Activated T-cell treated with anti-CD3 and anti-CD28 coated beads, Interleukin-2, amount 50 U/mL, for 72 hours (primary cell): ENCODE measurements at places on chromosomes 1 and 21.
A peak's percentile ranks its signal among the peaks of the same experiment; 100 is the strongest.

GRCh38 chr21:43835861-43836260 lies 29.2 kb upstream of the AGPAT3 start:
- DNase-seq: no peak

- no peak for DNase-seq
These were observed 5.4 kb downstream of the NECTIN4 start for GRCh38 chr1:161083748-161084596.

DNA sequence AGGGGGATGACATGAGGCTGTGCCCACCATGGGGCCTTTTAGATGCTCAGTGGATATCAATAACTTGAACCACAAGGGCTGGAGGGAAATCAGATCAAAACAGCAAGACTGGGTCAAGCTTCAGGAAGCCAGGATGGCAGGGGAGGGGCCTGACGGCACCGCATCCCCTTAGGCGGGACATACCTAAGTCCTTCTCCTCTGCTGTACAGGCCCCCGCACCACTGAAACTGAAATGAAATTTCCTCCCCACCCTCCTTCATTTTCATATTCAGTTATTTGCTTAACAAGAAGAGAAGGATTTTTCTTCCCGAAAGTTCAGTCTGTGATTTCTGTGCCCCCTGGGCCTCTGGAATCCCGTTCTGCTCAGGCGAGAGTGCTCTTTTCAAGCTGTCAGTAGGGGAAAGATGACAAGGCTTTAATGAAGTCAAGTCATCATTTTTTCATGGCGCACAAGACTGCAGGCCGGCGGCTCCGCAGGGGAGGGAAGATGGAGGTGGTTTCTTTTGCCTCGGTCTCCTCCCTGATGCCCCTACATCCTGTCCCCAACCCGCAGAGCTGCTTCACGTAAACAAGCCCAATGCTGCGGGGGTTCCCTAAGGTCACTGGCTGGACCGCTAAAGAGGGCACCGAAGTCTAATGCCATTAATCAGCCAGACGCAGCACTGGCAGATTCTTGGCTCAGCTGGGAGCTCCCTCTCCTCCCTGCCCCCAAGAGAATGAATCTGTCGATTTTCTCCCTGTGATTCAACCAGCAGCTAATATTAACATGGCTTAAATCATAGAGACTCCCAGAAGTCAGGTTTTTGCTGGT lies 264.8 kb downstream of the C1orf94 start:
- no peak for DNase-seq

- no peak for DNase-seq
These were observed 33.4 kb upstream of the SLC2A1 start for GRCh38 chr1:42992054-42992571.

- no peak for DNase-seq
These were observed at the start of gene FAM3B for GRCh38 chr21:41316200-41317062. Gene FAM3B (plus strand): TSS chr21:41316801. CDS start chr21:41316880, 79 bp downstream.

DNA sequence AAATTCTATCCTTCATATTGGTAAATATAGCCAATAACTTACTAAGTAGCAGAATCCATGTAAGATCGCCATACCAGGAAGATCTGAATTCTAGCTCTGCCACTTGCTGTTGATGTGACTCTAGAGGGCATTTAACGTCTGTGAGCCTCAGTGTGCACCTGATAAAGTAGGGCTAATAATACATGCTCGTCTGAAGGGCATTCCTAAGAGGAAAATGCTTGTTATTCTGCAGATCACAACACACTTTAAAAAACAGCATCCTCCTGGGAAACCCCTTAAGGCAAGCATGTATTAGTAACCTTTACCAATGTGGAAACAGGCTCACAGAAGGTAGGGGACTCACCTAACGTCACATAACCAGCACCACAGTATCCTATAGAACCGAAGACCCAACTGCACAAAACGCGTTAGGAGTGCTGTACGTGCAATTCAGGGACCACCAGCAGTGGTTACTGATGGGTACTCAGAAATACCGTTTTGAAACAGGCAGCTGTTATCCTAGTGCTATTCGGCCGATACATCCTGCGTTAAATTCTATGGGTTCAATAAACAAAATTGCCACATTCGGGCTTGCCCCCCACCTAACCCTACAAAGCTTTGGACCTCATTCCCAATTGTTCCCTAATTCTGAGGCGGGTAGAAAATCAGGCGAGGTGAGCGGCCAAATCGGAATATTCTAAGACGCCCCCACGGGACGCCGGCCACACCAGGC lies 758 bp downstream of the DEPDC1 start:
- DNase-seq: peak; percentile 4

DNA sequence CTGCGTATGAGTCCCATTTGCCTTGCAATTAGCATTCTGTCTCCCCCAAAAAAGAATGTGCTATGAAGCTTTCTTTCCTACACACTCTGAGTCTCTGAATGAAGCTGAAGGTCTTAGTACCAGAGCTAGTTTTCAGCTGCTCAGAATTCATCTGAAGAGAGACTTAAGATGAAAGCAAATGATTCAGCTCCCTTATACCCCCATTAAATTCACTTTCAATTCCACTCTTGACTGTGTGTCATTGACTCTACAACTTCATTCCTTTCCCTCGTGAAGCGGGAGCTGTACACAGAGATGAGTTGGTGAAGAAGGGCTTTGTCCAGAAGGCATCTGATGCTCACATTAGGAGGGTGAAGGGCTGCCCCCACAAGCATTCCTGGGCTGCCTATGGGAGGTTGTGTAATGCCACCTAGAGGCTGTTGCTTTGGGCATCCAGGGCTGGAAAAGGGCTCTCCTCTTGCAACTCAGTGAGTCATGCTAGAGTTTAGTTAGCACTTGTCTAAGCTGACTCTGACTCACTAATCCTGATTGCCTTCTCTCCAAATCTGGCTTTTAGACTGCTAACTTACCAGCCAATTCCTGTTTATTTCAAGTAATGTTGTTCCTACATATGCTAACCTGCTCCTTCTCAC lies 1.8 kb downstream of the SPRR1B start:
- no peak for DNase-seq

DNA sequence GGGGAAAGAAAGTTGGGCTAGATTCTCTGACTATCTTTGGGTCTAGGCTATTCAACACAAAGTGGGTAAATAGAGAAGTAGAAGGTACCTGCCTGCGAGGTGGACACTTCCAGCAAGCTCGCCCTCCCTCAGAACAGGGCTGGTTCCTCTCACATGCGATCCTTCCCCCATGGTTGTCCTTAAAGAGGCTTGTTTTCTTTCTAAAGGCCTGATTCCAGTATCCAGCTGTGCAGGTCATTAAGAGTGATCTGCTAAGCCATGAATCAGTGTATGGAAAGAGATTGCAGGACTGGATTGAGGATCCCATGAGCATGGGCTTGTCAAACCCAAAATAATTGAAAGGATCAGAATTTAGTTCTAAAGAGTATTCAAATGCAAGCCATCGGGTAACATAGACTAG lies 189.0 kb downstream of the URB2 start:
- DNase-seq: no peak

DNA sequence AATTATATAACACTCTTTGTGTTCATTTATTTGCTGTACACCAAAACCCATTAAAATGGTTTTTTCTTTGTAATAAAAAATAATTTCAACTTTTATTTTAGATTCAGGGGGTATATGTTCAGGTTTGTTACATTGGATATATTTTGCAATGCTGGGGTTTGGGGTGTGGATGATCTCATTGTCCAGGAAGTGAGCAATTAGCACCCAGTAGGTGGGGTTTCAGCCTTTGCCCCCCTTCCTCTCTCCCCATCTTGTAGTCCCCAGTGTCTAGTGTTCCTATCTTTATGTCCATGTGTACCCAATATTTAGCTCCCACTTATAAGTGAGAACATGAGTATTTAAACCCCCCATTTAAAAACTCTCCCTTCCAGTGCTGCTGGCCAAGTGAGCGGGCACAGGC lies 184.6 kb downstream of the RHOU start:
- no peak for DNase-seq

GRCh38 chr21:28635541-28635940 lies 357.1 kb downstream of the LTN1 start:
- DNase-seq: no peak

GRCh38 chr1:183873642-183874041 lies 68.7 kb downstream of the RGL1 start:
- no peak for DNase-seq

DNA sequence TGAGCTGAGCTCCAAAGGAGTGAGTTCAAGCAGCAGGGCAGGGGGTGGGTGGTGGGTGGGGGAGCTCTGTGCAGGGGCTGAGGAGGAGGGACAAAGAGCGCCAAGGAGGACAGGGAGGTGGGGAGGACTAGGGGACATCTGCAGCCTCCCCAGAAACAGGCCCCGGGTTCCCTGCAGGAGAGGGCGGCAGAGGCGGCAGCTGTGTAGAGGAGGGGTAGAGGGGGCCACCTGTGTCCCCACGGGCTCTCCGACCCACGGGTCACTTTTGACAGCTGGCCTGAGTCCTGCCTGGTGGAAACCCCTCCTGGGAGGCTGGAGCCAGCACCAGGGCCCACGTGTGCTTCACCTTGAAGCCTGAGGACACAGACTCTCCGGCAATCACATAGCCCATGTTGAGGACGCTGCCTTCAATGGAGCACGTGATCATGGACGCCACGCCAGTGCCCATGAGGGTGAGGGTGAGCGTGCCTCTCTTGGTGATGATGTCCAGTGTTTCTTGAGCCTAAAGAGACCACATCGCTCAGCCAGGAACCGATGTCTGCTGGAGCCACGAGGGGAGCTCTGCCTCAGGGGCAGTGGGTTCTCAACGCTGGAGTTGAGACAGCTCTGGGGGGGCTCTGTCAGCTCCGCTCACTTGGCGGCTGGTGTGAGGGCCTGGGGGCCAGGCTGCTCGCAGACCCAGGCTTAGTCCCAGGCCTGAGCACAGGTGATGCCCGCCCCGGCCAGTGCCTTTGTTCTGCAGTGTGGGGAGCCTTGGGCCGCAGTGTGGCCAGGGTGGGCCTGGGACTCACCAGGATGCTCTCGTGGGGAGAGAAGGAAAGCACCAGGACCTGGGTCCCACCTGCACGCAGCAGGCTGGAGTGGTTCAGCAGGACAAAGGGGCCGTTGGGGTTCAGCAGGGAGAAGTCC lies 6.6 kb upstream of the TMEM52 start:
- no peak for DNase-seq

DNA sequence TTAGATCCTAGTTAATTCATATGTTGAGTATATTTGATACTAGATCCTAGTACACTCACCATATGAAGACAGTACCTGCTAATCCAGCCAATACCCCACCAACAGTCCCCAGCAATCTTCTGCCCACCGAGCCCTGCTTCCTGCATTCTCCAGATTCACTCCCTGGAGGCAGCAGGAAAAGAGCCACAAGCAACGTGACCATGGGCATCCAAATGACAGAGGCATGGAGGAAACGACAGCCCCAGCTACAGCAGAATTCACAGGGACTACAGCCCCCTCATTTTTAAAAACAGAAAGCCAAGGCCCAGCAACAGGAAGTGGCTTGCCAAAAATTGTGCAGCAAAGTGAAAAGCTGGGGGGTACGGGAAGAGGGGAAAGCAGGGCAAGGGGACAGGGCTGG lies 29.3 kb downstream of the ASTN1 start:
- DNase-seq: no peak

DNA sequence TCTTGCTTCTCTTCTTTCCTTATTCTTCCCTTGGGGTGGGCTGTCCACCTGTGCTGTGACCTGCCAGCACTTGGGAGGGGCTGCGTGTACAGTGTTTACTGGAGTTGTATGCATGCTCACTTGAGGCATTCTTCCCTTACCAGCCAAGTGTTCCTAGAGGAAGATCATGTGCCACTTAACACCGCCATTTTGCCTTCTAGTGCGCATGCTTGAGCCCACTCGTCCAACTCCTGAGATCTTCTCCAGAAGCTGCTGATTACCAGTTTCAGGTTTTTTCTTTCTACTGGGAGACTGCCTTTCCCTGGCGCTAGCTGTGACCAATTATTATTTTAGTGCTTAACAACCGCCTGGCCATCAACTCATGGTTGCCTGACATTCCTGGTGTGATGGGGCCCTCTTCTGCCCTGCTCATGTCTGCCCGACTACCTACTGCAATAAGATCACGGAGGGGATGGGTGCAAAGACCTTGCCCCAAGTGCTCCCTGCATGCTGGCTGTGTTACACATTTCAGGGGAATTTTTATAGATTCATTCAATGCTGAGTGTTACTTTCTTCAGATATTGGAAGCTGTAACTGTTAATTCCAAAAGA lies 74.2 kb upstream of the B3GALT5 start:
- DNase-seq: no peak

GRCh38 chr1:17567582-17567981 lies 28.1 kb downstream of the ARHGEF10L start:
- DNase-seq: no peak

DNA sequence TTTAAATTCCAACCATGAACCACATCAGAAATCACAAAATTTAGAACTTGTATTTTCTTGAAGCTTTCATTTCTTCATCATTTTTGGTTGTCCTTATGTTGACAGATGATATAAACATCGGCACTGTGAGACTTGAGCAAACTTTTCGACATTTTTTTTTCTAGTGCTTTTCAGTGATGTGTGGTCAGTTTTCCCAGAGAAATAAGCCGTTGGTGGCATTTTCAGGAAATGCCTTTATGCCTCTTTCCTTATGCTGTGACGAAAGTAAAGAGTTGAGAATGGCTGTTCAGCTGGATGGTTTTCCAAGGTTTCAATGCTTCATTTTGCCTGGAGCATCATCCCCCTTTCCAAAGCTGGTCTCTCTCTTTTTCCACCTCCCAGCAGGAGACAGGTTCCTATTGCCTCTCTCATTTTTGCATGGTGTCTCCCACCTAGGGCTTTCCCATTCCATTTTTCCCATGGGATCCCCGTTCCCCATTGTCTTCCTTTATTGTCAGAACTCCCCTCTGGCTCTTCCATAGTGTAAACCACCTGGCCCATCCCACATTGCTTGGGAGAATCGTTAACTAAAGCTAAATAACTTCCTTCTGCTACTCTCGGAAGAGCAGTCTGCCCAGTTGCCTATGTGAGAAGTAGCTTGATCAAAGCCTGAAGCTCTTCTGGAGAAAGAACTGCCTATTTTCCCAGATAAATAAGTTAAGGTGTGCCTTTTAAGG lies 61.4 kb upstream of the DYNLT5 start:
- no peak for DNase-seq

DNA sequence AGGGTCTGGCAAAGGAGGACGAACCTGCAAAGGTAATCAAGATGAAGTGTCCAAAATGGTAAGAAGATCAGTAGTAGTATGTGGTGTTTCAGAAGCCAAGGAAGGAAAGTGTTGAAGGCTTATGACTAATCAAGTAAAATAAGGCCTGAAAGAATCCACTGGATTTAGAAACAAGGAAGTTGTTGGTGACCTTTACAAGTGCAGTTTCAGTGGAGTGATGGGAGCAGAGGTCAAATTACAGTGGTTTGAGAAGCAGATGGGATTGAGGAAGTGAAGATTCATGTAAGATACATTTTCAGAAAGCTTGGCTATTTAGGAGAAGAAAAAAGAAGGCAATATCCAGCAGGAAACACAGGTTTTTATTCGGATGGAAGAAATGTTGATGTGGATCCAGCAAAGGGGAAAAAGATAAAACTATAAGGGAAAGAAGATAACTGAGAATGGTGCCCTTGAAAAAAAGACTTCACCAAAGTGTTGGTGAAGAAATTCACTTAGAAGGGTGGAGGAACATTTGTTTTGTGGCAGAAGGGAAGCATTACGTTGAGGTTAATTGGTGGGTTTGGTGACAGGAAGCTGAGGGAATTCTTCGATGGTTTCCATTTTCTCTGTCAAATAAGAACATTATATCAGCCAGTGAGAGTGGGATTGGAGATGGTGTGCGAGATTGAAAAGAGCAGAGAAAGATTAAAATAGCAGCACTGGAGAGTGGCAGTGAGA lies 2.1 kb downstream of the ARMH1 start:
- DNase-seq: no peak
